Adrenal gland (tissue), 19 donors: ENCODE measurements at places on chromosomes 2 and 18. TPM values are rescaled to one million over a fixed set of nuclear protein-coding genes. Genes with fewer than 3 reads are reported as not detected.

DNA sequence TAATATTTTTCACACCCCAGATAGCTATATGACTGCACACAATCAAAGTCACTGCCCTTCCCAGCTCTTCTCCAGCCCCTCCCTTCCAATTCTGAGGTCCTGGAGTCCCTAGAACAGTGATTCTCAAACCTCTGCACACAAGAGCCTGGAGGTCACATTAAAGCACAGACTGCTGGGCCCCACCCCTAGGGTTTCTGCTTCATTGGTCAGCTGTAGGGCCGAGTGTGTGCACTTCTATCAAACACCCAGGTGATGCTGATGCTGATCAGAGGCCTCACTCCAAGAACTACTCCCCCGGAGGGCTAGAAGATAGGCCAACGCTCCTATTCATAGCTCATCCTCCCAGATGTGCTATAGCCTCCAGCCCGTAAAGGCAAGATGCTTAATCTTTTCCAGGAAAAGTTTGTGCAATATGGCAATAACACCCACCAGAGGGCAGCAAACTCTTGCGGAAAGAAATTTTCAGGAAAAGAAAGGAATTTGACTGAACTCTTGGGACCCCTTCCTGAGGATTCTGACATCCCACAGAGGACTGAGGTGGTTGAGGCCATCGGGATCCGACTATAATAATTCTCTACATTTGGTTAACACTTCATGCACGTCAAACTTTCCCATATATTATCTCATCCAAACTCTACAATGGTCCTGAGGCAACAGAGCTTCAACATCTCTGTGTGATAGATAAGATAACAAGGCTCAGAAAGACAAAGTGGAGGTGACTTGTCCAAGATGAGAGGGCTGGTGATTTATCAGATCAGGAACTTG lies 194.2 kb upstream of the PKDCC start:
- DNase-seq = peak; percentile 55

HTR2B gene
- 17.9 TPM for polyA plus RNA-seq

THSD7B gene
- polyA plus RNA-seq = 0.10 TPM

DNA sequence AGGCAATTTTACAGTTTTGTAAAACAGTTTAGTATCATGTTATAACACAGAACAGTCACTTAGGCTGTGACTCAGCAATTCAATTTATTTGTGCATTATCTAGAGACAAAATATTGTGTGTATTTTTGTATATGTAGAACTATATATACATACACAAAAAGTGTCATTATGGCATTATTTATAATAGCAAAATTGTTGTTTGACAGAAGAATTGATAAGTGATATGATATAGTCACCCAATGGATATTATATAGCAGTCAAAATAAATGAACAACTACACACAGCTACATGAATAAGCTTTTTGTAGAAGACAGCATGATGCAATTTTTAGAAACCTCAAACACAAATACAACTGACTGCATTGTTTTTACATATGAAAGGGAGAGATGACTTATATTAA lies 334.0 kb downstream of the TRIB2 start:
- DNase-seq = no peak

GRCh38 chr2:23745726-23746105 lies 181.2 kb downstream of the ATAD2B start:
- peak; percentile 77 for DNase-seq

DNA sequence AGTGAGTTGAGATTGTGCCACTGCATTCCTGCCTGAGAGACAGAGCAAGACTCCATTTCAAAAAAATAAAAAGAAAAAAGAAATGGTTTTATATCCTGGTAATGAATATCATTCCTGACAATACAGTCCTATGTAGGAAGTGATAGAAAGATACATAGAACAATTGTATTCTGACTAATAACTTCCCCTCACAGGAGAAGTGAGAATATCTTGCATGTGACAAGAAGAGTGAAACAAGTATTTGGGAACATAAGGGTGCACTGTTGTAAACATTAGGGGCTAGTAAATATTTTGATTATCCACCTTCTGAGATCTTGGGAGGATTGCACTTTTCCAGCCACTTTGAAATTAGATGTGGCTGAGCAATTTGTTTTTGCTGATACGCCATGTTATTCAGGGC lies 40.7 kb downstream of the KLHL14 start:
- DNase-seq = no peak

DNA sequence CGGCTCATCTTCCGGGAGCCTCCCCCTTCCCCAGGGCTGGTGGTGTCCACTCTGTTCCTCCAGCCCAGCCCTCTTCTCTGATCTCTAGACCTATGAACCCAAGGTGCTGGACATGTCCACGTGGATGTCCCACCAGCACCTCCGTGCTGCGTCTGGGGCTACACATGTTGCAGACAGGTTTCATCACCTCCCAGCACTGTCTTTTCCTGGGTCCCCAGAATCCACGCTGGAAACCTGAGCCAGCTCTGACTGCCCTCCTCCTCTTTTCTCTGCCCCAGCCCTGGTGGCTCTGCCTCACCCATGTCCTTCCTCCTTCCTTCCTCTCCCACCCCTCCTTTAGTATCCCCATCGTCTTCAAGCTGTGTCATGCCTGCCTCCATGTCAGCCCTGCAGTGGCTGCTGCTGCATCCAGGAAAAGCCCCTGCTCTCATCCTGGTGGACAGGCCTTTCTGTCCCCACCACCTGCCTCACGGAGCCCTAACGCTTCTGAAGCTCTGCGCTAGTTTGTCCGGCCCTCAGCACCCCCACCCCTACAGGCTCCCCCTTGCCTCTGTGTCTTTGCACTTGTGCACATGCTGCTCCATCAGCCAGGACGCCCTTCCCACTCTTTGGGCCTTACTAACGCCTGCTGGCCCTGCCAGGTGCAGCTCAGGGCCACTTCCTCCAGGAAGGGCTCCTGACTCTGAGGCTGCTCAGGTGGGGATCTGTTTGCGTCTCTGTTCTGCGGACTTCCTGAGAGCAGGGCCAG lies 105.9 kb downstream of the DYSF start:
- no peak for DNase-seq

DNA sequence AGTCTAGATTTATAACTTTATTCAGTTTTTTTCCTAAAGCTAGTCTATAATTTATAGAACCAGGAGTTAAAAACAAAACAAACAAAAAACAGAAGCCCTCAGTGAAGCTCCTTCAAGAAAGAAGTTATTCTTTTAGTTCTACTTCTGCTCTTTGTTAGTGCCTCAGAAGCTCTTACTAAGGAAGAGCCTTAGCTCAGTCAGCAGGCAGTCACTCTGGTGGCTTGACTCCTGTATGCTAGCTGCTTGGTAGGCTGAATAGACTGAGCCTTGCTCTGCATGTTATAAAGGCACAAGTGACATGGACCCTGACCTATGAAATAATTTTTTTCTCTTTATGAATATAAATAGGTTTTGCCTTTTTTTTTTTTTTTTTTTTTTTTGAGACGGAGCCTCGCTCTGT lies 24.8 kb downstream of the NCOA1 start:
- DNase-seq = no peak

DNA sequence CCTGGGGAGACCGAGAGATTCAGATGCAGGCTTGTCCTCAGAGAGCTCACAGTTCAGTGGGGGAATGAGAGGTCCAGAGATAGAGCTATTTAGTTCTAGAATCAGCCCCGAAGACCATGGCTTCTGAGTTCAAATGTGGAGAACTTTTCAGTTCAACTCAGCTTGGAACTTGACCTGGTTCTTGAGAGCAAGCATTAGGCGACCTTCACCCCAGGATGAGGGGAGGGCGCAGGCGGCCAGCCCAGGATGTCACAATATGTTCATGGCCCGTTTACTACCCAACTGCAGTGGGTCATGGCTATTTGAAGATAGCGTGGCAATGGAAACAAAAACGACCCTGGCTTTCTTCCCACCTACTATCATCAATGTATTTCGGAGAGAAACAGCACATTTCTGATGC lies 33.8 kb downstream of the DCDC2C start:
- no peak for DNase-seq

DNA sequence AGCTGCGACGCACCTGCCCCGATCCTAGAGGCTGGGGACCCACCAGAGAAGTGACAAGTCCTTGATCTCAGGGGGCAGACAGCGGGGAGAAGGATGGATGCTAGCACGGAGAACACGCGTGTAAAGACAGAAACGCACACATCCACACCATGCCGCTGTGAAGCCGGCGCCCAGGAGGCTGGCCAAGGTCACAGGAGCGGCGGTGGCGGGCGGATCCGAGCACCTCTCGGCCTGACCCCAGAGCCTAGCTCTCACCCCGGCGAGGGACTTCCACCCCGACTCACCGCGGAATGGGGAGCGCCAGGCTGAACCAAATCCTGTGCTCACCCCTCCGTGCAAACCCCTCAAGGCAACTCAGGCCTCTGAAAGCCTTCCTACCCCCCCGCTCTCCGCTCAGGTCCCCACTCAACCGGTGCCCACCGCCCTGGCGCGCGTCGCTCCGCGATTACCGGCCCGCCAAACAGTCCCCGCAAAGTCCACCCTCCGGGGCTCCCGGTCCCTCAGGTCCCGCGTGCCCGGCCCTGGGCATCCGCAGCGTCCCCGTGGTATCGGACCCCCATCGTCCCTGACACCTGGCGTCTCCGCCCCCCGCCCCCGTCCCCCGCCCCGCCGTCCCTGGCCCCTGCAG lies 460 bp upstream of the LRRFIP1 start:
- DNase-seq = peak; percentile 11

DNA sequence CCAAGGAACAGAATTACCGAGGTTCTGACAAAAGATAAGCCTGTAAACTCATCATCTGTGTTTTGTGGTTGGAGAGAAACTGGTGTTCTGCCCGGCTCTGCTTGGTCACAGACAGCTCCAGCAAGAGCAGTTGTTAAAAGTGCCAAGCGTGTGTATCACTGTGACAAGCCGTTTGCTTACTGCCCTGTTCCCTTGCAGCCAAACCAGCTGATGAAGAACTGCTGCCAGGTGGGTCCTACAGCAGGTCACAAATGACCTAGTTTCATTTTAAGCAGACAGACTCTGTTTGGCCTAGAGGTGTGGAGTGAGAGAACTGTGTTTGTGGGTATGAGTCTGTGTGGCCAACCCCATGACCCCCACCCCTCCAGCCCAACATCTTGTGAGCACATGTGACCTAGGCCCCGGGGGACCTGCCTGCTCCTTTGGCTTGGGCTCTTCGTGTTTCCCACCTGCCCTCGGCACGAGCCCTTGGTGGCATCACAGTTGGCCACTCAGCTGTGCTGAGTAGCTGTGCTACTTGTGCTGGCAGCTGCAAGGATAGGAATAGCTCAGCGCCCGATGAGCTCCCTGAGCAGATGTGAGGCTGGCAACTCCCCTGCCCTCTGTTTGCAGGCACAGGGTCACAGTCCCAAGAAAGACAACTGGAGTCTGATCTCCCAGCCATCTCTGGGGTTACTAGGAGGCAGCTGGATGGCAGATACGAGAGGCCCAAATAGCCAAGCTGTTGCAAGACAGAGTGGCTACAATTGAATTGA lies 9.7 kb downstream of the OXER1 start:
- no peak for DNase-seq

DNA sequence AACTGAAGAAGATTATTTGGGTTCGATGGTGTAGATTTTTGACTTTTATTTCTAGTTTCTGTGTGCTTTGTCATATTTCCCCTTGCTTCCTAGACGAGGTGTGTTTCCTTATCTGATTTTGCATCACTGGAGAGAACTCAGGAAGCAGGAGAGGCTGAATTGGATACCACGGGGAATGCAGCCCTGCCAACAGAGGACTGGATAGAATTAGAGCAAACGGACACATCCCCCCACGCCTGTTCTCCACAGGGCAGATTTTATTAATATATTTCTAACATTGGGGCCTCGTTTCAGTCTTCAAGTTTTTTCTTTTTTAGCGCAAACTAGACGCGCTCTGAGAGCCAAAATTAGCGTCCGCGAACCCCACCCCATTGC lies 678 bp upstream of the VAPA start:
- DNase-seq = no peak

ZNF514 gene
- polyA plus RNA-seq = 11.7 TPM

- DNase-seq = no peak
These were observed 58.4 kb downstream of the RABL2A start for GRCh38 chr2:113685471-113685870.

DNA sequence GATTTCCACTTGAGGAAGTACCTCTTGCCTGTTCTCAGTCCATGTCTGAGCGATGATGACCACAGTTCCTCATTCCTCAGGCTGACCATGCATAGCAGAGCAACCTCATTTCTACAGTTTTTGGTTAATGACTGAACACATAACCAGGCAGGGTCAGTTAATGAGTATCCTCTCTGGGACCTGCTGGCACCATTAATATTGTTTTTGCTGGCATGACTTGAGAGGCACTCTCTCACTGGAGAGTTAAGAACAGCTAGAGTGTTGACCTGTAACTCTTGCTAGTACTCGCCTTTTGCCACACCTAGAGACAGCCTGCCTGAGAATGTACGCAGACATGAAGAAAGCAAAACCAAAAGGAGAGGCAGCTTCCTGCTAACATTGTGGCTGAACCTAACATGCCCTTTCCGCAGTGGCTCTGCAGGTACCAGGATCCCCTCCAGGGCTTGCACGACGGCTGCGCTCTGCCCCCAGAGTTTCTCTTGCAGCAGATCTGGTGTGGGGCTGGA lies 23.9 kb downstream of the PECR start:
- no peak for DNase-seq

FSHR gene
- not detected for polyA plus RNA-seq

DNA sequence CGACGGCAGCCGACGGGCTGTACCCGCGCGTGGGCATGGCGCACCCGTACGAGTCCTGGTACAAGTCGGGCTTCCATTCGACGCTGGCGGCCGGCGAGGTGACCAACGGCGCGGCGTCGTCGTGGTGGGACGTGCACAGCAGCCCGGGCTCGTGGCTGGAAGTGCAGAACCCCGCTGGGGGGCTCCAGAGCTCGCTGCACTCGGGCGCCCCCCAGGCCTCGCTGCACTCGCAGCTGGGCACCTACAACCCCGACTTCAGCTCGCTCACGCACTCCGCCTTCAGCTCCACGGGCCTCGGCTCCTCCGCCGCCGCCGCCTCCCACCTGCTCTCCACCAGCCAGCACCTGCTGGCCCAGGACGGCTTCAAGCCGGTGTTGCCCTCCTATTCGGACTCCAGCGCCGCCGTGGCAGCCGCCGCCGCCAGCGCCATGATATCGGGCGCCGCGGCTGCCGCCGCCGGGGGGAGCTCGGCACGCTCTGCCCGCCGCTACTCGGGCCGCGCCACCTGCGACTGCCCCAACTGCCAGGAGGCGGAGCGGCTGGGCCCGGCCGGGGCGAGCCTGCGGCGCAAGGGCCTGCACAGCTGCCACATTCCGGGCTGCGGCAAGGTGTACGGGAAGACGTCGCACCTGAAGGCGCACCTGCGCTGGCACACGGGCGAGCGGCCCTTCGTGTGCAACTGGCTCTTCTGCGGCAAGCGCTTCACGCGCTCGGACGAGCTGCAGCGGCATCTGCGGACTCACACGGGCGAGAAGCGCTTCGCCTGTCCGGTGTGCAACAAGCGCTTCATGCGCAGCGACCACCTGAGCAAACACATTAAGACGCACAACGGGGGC lies 2.0 kb downstream of the SP9 start:
- no peak for DNase-seq

GRCh38 chr2:122391726-122392125 lies 636.3 kb downstream of the TSN start:
- DNase-seq = no peak

FHOD3 gene
- polyA plus RNA-seq = 68.7 TPM

GCKR gene
- polyA plus RNA-seq = 17.3 TPM
